ENCODE measurements at places on chromosomes 11 and 22. TPM values are rescaled to one million over a fixed set of nuclear protein-coding genes. Genes with fewer than 3 reads are reported as not detected.

Gene OR56A1
- not detected for total RNA-seq

Gene BCO2
- 1.2 TPM for total RNA-seq

Gene ZC3H12C
- 16.7 TPM for total RNA-seq

Gene LRRC74B
- not detected for total RNA-seq

Gene STIM1
- 77.6 TPM for total RNA-seq

Gene C22orf31
- total RNA-seq = not detected

Gene POU2AF3
- total RNA-seq = not detected

Gene RASL10A
- total RNA-seq = 0.52 TPM

Gene ENDOD1
- total RNA-seq = 34.9 TPM

Gene CNTN5
- not detected for total RNA-seq

Gene OR6T1
- not detected for total RNA-seq

DNA sequence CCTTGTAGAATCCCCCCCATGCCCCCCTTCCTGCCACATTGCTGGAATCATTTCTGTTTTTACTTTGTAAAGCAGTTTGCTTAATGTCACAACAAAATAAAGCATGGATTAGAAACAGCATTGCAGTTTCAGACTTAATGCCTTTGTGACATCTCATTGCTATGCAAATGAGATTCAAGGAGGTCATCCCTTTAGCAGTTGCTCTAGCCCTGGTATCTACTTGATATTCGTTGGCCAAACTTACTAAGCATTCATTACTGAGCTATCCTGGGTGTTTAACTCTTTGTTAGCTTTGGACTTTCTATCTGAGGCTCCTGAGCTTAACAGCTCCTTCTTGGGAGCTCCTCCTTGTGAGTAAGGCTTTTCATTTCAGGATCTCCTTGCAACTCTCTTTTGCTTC lies 16.3 kb downstream of the FAT3 start:
- no peak for DNase-seq

DNA sequence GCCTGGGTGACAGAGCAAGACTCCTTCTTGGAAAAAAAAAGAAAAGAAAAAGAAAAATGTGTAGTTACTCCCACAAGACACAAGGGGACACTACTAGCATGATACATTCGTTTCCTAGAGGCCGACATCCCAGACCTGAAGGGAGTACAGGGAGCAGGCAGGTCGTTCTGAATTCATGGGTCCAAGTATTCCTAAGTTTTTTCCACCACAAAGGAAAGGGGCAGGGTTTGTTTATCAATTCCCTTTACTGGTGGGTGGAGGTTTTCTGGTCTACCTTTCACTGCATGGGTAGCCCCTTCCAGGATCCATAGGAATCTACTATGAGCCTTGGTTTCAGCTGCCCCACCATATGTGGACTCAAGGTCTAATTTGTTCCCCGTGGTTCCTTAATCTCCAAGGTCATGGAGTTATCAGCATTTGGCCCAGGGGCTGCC lies 11.8 kb downstream of the TIGD3 start:
- no peak for DNase-seq

- DNase-seq = no peak
Measured at GRCh38 chr22:27687984-27688545, 113.5 kb downstream of the MN1 start.

GRCh38 chr11:93236741-93237675 lies 39.2 kb upstream of the SLC36A4 start:
- DNase-seq = no peak

DNA sequence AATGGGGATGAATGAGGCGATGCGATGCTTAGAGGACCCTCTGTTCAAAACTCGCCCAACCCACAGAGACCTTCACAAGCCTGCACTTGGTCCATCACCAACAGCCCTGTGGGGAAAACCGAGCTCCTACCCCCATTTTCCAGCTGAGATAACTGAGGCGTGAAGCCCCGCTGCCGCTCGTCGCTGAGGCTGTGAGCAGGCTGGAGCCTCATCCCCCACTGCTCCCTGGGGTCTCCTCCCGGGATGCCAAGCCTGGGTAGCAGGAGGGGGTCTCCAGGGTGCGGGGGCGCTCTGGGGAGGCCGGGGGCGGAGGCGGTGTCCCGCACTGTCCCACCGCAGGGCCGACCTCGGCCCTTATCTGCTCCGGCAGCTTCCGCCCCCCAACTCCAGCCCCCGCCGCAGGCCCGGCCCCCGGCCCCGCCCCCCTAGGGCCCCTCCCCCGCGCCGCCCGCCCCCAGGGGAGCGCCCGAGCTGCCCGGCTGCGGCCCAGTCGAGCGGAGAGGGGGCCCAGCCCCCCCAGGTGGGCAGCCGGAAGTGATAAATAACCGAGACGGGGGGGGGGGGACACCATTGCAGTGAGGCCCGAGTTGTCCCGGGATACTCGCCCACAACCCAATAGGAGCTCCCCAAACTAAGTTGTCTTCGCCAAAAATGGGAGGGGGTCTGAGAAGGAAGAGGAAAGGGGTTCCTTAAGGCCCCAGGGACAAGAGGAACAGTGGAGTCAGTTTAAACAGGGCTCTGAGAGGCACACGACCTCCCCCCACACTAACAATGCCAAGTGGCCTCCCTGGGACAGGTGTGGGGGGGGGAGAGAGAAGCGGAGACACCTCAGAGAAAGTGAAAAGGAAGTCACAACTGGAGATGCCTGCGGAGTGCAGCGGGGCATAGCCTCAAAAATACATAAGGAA lies 8.3 kb upstream of the SLC39A13 start:
- DNase-seq = no peak

- DNase-seq = no peak
Measured at GRCh38 chr11:129247135-129247534, 55.0 kb upstream of the ARHGAP32 start.

DNA sequence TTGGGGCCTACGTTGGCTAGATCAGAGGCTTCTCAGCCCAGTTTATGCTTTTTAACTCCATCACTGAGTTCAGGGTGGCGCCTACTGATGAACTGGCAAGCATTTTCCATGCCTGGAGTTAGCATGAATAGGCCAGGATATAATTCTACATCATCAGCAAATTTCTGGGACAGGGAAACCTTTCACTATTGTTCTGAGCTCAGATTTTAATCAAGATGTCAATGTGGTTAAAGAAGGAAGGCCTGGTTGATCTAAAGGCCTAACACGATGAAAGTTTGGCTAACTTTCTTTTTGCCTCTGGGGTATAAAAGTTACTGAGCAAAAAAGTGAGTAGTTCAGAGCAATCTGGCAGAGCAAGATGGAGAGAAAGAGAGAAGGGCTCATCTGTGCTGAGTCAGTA lies 21.7 kb upstream of the IFITM3 start:
- DNase-seq = no peak

DNA sequence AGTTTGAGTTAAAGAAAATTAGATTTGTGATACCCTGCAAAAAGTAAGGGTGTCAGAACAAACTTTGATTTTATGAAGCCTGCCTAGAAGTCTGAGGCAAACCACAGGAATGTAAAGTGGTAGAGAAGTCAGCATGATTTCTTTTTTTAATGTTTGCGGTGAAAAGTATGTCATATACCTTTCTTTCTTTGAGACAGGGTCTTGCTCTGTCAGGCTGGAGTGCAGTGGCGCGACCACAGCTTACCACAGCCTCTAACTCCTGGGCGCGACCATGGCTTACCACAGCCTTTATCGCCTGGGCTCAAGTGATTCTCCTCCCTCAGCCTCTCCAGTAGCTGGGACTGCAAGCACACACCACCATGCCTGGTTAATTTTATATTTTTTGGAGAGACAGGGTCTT lies 4.7 kb downstream of the API5 start:
- DNase-seq = no peak

DNA sequence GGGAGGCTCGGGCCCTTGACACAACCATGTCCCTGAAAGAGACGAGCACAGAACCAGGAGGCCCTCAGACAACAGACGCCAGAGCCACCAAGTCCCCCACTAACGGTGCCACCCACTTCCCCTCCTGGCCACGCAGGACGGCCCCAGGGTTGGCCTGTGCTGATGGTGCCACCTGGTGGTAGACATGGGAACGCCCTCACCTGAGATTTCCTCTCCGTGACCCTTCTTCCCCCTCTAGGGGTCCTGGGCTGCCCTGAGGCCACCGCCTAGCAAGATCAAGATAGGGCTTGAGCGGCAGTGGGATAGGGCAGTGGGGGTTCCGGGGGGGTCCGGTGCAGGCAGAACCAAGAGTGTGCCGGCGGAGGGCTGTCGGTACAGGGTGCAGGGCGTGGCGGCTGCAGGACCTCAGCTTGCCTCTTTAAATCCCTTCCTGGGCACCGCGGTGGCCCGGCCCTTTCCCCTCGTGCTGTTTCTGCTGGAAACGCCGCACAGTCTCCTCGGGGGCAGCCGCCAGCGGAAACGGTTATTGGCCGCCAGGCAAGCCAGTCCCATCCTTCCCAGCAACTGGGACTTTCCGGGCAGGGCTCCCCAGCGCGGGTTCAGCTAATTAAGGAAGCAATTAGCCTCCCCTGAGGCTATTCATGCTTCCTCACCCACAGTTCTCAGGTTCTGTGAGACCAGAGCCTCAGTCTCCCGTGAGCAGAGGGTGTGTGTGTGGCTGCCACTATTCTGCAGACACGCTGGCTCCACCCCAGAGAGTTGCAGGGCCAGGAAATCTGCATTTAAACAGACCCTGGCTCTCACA lies 5.5 kb upstream of the NFAM1 start:
- peak; percentile 73 for DNase-seq

DNA sequence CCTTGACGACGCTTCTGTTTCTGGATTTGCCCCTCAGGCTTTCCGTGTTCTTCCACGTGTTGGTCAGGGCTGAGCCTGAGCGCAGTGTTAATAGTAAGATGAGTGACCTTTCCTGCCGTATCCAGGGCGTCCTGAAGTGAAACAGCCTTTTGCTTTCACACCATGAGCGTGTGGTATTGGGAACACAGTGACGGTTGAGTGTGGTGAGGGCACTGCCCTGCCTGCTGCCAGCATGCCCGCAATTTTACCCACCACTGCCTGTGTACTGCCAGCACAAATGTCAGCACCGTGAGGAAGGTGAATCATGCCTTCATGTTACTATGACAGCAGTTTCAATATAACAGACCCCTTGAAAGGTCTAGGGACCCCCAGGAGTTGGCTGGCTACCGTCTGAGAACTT lies 217.1 kb downstream of the TBC1D22A start:
- DNase-seq = no peak

GRCh38 chr11:124899383-124900145 lies 1.9 kb upstream of the ROBO4 start:
- no peak for DNase-seq

DNA sequence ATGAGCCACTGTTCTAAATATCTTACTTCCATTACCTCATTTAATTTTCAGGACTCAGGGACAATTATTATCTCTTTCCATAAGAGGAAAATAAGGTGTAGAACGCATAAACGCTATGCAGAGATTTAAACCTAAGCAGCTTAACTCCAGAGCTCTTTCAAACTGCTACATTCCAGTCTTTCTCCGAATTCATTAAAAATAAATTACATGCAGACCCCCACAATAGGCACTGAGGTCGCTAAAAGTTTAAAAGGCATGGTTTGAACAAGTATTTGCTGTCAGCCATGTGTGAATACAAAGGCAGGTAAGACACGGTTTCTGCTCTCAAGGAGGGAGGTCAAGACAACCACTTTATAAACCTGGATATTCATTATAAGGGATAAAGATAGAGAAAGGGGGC lies 983 bp downstream of the NARS2 start:
- DNase-seq = no peak

DNA sequence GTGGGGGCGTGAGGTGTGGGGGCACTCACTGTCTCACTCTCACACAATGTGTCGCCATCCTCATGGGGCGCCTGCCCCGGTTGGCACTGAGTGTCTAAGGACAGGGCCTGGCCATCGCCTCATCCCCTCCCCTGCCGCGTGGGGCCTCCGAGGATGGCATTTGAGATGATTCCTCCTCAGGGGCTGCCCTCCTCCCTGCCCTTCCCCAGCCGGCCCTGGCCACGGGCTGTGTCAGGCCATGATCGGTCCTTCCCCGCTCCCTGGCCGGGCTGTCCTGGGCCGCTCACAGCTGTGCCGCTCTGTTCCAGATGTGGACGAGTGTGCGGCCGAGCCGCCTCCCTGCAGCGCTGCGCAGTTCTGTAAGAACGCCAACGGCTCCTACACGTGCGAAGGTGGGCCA lies 4.5 kb downstream of the CRELD2 start:
- DNase-seq = no peak

- no peak for DNase-seq
Measured at GRCh38 chr11:75770102-75770501, 1.5 kb downstream of the DGAT2 start.

DNA sequence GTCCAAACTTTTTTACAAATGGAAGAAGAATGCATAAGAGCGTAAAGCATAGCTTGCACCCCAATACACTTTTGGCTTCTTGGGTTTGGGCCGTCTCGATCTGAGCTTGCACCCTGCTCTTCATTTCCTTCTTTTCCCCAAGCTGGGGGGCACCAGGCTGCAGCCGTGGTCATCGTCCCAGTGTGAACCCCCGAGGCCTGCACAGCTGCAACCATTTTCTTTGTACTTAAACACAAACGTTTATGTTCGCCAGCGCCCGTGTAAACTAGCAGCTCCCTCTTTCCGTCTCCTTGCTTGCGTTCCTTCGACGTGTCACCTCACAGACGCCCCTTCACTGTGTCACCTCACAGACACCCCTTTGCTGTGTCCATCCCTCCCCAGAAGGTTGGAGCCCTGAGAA lies 10.1 kb downstream of the KRTAP5-5 start:
- no peak for DNase-seq

- no peak for DNase-seq
Measured at GRCh38 chr11:71519546-71519945, 7.5 kb upstream of the KRTAP5-7 start.

DNA sequence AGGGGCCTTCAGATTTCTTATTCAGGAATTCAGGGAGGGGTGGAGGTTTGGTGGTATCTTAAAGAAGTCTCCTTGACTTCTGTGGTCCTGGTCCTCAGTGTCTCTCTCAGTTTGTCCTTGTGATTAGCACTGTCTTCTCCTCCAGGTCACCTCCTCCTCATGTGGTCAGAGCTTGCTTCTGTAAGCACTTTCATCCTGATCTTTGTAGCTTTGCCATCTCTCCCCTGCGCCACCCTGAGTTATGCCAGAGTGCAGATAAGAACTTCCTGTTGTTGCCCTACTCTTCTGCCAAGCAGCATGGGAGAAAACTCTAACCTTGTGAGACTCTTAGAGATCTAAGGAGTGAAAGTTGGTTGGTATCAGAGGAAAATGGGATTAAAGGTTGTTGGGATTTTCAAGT lies 30.9 kb downstream of the MICAL2 start:
- DNase-seq = no peak

DNA sequence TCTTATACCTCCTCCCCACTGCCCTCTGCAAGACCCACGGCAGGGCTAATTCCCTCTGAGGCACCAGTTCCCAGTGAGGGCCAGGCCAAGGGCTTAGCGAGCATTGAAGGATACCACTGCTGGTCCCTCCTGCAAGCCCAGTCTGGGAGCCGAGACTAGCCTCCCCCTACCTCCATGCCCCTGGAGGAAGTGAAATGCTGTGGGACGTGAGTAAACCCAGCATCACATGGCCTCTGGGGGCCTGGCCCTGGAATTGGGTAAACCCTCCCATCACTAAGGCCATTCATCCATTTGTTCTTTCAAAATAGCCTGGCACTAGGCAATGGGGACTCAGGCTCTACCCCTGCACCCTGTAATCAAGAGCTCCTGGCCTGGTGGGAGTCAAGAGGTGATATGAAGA lies 24.7 kb downstream of the ARAP1 start:
- no peak for DNase-seq

Data from activated T-helper 2 cell treated with anti-CD3 and anti-CD28 coated beads, Interferon-gamma antibody, Interleukin-2, Interleukin-4, amounts not matched to agents 10 μg/mL and 5 μg/mL and 100 μg/mL, durations not matched to agents 14 hours and 24 hours and 36 hours (primary cell).